Natural killer cell treated with Interleukin-12 subunit alpha and Interleukin-12 subunit beta and Interleukin-15 and Interleukin-18, amount 100 ng/mL, for 72 hours (primary cell): ENCODE measurements at places on chromosomes 3 and 15. TPM values are rescaled to one million over a fixed set of nuclear protein-coding genes. Genes with fewer than 3 reads are reported as not detected.

- H3K27me3 ChIP-seq, result no peaks in the 10 kb centered on the region
- peaks cover 63% of the 10 kb centered on the region for H3K4me1 ChIP-seq
- H3K36me3 ChIP-seq, result peaks cover 14% of the 10 kb centered on the region
- H3K27ac ChIP-seq, result peak overlapping the region; percentile 46
- peak; percentile 77 for DNase-seq
Measured at GRCh38 chr15:69713726-69714559, 261.3 kb downstream of the RPLP1 start.

- DNase-seq, result no peak
- H3K36me3 ChIP-seq, result no peaks in the 10 kb centered on the region
- no peak overlapping the region for H3K4me3 ChIP-seq
- no peak overlapping the region for H3K27ac ChIP-seq
- peaks cover 32% of the 10 kb centered on the region for H3K27me3 ChIP-seq
- peaks cover 10% of the 10 kb centered on the region for H3K4me1 ChIP-seq
Measured at GRCh38 chr3:42505849-42506410, 3.5 kb downstream of the VIPR1 start.

GRCh38 chr15:48437178-48437577 lies 105.9 kb downstream of the DUT start:
- H3K36me3 ChIP-seq, result no peaks in the 10 kb centered on the region
- H3K4me3 ChIP-seq, result no peak overlapping the region
- DNase-seq, result no peak
- H3K4me1 ChIP-seq, result no peaks in the 10 kb centered on the region

DNA sequence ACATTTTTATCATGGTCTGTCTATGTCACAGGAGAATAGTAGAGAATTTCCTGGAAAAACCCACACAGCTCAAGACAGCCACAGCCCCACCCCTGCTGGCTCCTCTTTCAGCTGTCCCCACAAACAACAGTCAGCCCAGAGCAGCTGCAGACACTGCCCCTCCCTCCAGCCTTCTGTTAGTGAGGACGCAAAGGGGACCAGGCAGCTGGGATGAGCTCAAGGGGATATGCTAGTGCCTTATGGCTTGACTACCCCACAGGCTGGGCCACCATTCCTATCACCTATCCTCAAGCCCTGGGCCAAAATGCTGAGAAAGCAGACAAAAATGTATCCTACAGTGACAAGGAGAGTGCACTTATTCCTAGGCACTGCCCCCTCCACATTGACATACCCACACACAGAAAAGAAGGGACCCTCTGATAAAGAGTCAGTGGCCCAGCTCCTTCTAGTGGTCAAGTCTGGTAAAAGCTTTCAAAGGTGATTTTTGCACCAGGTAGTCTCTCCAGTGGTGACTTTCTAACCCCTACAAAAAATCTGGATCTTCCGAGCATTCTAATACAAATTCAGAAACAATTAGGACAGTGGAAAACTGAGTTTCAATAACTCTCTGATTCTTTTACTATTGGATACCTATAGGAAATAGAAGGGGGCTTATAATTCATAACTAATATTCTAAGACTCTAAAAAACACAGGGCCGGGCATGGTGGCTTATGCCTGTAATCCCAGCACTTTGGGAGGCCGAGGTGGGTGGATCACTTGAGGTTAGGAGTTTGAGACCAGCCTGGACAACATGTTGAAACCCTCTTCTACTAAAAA lies 3.0 kb upstream of the MAP1A start:
- DNase-seq, result no peak
- peak overlapping the region; percentile 28 for H3K4me3 ChIP-seq
- peaks cover 32% of the 10 kb centered on the region for H3K27me3 ChIP-seq
- peak overlapping the region; percentile 25 for H3K27ac ChIP-seq
- H3K36me3 ChIP-seq, result no peaks in the 10 kb centered on the region
- peaks cover 33% of the 10 kb centered on the region for H3K4me1 ChIP-seq

- H3K27ac ChIP-seq, result no peak overlapping the region
- H3K4me1 ChIP-seq, result no peaks in the 10 kb centered on the region
- no peaks in the 10 kb centered on the region for H3K27me3 ChIP-seq
- no peak for DNase-seq
Measured at GRCh38 chr3:132867956-132868355, 145.7 kb upstream of the NPHP3 start.

GRCh38 chr3:37161351-37161750 lies 13.0 kb downstream of the LRRFIP2 start:
- DNase-seq, result no peak
- H3K36me3 ChIP-seq, result no peaks in the 10 kb centered on the region
- peaks cover 41% of the 10 kb centered on the region for H3K4me1 ChIP-seq
- H3K27me3 ChIP-seq, result no peaks in the 10 kb centered on the region
- peak overlapping the region; percentile 74 for H3K27ac ChIP-seq

GRCh38 chr15:22979238-22980188 lies 655 bp downstream of the CYFIP1 start:
- H3K27me3 ChIP-seq, result peaks cover 17% of the 10 kb centered on the region
- H3K27ac ChIP-seq, result peak overlapping the region; percentile 7
- peaks cover 15% of the 10 kb centered on the region for H3K4me1 ChIP-seq
- H3K36me3 ChIP-seq, result no peaks in the 10 kb centered on the region
- DNase-seq, result no peak

GRCh38 chr15:65260968-65261367 lies 25.7 kb downstream of the PARP16 start:
- DNase-seq, result no peak
- no peaks in the 10 kb centered on the region for H3K27me3 ChIP-seq
- H3K4me1 ChIP-seq, result no peaks in the 10 kb centered on the region
- peaks cover 13% of the 10 kb centered on the region for H3K36me3 ChIP-seq

GRCh38 chr3:160792540-160792939 lies 36.5 kb downstream of the PPM1L start:
- H3K27ac ChIP-seq, result no peak overlapping the region
- no peaks in the 10 kb centered on the region for H3K27me3 ChIP-seq
- peaks cover 7% of the 10 kb centered on the region for H3K36me3 ChIP-seq
- H3K4me3 ChIP-seq, result no peak overlapping the region

- no peaks in the 10 kb centered on the region for H3K4me1 ChIP-seq
- H3K36me3 ChIP-seq, result no peaks in the 10 kb centered on the region
- DNase-seq, result no peak
- H3K27me3 ChIP-seq, result peaks cover 5% of the 10 kb centered on the region
- H3K4me3 ChIP-seq, result no peak overlapping the region
Measured at GRCh38 chr15:40825661-40826422, 2.7 kb downstream of the PPP1R14D start.

GRCh38 chr15:21261965-21262850 lies 178.1 kb downstream of the POTEB3 start:
- H3K4me3 ChIP-seq, result no peak overlapping the region
- H3K27ac ChIP-seq, result no peak overlapping the region
- peaks cover 14% of the 10 kb centered on the region for H3K27me3 ChIP-seq

GRCh38 chr3:50466177-50466576 lies 37.3 kb downstream of the CACNA2D2 start:
- no peak overlapping the region for H3K27ac ChIP-seq
- H3K4me1 ChIP-seq, result peaks cover 6% of the 10 kb centered on the region
- no peak for DNase-seq
- no peak overlapping the region for H3K4me3 ChIP-seq
- H3K27me3 ChIP-seq, result no peaks in the 10 kb centered on the region
- no peaks in the 10 kb centered on the region for H3K36me3 ChIP-seq

DNA sequence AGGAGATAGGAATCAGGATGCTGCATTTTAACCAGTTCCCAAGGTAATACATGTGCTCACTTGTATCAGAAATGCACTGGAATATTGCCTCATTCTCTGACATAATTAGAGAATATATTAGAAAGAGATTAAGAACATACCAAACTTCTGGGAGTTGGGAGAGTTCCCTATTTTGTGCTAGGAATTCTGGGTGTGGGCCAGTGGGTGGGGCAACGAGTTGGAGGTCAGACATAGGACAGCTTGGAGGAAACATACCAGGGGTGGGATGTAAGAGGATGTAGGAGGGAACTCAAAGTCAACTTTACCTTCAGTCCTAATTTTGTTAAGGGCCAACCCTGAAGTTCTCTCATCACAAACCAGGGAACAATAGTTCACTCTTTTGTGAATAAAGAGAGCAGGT lies 83.6 kb downstream of the SLC7A14 start:
- peaks cover 10% of the 10 kb centered on the region for H3K27me3 ChIP-seq
- no peak for DNase-seq
- H3K4me1 ChIP-seq, result no peaks in the 10 kb centered on the region
- H3K4me3 ChIP-seq, result no peak overlapping the region
- no peaks in the 10 kb centered on the region for H3K36me3 ChIP-seq

DNA sequence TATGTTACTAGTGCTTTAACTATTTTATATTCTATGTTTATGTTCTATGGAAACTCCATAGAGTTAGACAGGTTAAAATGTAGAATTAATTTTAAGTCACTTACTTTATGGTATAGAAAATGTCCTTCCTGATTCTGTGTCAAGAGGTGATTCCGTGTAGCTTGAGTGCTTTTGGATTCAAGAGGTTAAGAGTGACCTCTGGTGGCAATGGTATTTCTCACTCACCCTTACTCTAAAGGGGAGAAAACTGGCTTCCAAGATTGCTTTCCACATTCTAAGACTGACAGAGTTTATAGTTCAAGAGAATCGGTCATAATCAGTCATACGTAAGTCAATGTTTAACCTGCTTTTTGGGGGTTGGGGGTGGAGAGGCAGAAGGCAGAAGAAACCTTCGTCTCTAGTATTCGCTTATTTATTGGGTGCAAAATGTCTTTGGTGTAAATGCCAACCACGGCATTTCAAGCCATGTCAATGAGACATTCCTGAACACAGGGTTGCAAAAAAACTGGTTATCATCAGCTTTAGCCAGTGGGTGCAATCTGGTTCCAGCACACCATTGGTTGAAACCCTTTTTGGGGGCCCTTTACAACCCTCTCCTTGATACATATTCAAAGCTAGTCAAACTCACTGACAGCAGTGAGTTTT lies 92.0 kb upstream of the VGLL3 start:
- H3K27ac ChIP-seq, result no peak overlapping the region
- H3K4me3 ChIP-seq, result no peak overlapping the region
- H3K4me1 ChIP-seq, result no peaks in the 10 kb centered on the region
- H3K36me3 ChIP-seq, result no peaks in the 10 kb centered on the region
- DNase-seq, result no peak

- no peak overlapping the region for H3K4me3 ChIP-seq
- no peak overlapping the region for H3K27ac ChIP-seq
- H3K27me3 ChIP-seq, result no peaks in the 10 kb centered on the region
- peaks cover 2% of the 10 kb centered on the region for H3K4me1 ChIP-seq
- DNase-seq, result no peak
- H3K36me3 ChIP-seq, result no peaks in the 10 kb centered on the region
Measured at GRCh38 chr15:52144656-52145178, 32.1 kb upstream of the BCL2L10 start.

DNA sequence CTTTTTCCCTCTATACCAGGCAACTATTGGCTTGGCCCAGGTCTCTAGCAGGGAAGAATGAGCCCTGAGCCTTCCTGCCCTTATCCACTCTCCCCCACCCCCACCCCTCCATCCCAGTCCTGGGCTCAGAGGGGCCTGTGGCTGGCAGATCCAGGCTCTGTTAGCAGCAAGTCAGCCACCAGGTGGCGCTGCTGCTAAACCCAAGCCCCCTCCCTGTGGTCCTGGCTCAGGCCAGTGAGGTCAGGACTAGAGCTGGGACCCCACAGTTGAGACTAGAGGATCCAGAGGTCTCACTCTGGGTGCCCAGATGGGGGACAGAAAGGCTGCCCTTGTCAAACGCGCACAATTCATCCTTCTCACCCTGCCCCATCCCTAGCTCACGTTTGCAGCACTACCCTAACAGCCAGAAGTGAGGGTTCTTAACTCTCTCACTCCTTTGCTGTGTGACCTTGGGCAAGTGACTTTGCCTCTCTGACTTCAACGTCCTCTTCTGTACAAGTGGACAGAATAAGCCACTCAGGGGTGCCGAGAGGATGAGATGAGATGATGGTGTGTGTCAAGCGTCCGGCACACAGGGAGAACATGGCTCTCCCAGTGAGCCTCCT lies 46.8 kb upstream of the SLC6A1 start:
- no peak overlapping the region for H3K4me3 ChIP-seq
- no peak for DNase-seq
- no peaks in the 10 kb centered on the region for H3K4me1 ChIP-seq
- H3K27ac ChIP-seq, result no peak overlapping the region

GRCh38 chr3:106004137-106004681 lies 135.4 kb upstream of the CBLB start:
- no peak for DNase-seq
- peaks cover 15% of the 10 kb centered on the region for H3K36me3 ChIP-seq
- peak overlapping the region; percentile 26 for H3K27ac ChIP-seq

DNA sequence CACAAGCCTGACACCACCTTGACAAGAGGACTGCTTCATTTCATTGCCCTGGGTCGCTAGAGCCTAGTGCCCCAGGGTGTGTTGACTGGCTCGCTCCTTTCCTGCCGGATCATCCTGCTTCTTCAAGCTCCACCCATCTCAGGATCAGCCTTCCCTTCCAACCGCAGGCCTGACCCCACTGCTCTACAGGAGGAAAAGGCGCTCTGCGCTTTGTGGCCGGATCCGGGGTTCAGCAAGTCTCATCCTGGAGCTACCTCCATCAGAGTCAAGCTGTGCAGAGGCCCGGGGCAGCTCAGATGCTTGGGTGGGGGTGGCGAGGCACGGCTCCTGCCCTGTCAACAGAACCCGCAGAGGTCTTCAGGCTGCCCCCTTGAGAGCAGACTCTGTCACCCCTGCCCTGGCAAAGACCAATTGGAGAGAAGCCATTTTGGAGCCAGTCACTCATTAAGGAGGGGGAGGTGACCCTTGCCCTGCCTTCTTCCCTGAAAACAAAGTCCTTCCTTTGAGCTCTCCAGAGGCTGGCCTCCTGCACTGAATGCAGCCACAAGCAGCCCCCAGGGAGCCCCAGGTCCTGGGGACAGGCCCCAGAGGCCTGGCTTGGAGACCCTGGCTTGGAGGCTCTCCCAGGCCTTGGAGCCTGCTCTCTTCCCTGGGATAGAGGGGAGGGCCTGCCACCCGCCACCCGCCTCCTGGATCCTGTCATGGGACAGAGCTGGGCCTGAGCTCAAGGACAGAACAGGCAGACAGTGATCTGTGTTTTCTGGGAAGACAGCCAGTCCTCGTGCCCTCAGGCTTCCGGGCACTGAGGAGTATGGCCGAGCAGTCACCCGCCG lies 80.3 kb downstream of the CPN2 start:
- no peaks in the 10 kb centered on the region for H3K36me3 ChIP-seq
- H3K27ac ChIP-seq, result no peak overlapping the region
- no peak overlapping the region for H3K4me3 ChIP-seq
- peaks cover 19% of the 10 kb centered on the region for H3K4me1 ChIP-seq

DNA sequence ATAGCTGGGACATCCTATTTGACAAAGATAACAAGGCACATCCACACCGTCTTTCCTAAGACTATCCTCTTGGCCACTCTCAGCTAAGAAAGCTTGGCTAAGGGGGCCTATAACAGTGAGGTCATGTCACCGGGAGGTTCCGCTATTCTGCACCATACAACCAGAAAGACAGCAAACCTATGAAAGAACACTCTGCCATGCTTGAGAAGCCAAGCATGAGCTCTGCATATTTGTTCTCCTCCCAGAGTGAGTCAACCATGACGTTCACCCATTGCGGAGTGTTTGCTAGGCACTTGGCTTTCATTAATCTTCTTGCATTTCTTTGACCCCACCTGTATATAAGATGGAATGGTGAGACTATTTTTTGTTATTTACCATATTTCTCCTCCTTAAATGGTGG lies 141.2 kb downstream of the GMNC start:
- no peak overlapping the region for H3K27ac ChIP-seq
- H3K4me1 ChIP-seq, result no peaks in the 10 kb centered on the region
- no peaks in the 10 kb centered on the region for H3K36me3 ChIP-seq
- H3K4me3 ChIP-seq, result no peak overlapping the region
- H3K27me3 ChIP-seq, result no peaks in the 10 kb centered on the region

The GASK1A gene
- 0.29 TPM for total RNA-seq

The KNL1 gene
- total RNA-seq, result 48.6 TPM

The TRIM71 gene
- not detected for total RNA-seq

The CD200 gene
- 0.36 TPM for total RNA-seq

The ANXA2 gene
- total RNA-seq, result 95.1 TPM

The TF gene
- total RNA-seq, result 0.78 TPM

The SOX14 gene
- total RNA-seq, result not detected
